ENCODE measurements at places on chromosomes 1 and 21.

- DNase-seq = no peak
These were observed 105.9 kb upstream of the POU3F1 start for GRCh38 chr1:38152351-38153065.

- no peak for DNase-seq
These were observed 9.2 kb upstream of the CHIA start for GRCh38 chr1:111281411-111281810.

DNA sequence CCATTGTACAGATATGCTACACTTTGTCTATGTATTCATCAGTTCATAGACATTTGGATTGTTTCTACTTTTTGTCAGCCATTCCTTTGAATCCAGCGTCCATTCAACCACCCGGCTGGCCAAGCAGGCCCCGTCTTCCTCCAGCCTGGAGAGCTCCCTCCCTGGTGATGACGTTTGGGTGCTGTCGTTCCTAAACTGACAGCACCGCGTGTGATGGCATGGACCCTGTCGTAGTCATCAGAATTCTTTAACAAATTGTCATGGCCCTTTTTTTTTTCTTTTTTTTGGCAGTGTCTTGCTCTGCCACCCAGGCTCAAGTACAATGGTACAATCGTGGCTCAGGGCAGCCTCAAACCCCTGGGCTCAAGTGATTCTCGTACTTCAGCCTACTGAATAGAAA is 138.6 kb upstream of the ERRFI1 start:
- DNase-seq = no peak

GRCh38 chr1:183093786-183094298 is 70.6 kb downstream of the LAMC1 start:
- DNase-seq = no peak

GRCh38 chr1:177315261-177315660 is 144.5 kb downstream of the BRINP2 start:
- no peak for DNase-seq

GRCh38 chr1:170910273-170910672 is 25.1 kb upstream of the MROH9 start:
- DNase-seq = no peak

DNA sequence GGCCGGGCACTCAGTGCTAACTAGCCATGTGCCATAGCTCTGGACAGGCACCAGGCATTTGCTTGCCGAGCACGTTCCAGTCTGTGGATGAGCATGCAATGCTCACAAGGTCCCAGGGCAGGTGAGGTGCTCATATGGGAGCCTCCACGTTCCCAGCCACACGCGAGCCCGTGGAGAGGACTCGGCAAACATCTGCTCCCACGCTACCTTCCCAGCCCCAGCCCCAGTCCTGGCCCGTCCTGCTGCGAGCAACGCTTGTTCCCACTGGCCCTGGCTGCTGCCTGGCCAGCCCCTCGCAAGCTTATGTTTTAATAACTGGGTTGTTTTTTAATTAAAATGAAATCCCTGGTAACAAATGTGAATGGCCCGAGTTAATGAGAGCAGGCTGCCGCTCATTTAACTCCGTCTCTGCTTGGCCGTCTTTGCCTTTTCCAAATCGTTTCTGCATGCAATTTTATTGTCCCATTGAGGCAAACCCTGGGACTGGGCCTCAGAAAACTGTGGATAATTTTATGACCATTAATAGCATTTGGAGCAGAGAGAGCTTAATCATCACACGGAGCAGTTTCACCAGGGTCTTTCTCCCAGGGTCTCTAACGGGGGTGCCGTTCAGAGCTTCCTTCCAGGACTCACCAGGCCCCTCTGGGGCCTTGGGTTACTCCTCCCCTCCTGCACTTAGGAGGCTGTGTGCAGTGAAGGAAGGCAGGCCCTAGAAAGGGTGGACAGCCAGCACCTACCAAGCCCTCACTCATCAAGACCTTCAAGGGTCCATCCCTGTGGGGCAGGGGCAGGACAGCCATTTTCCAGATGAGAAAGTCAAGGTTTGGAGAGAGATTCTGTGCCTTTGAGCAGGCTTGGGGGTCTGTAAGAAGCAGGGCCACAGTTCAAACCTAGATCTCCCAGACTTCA is 136.8 kb downstream of the GLIS1 start:
- DNase-seq = no peak

- DNase-seq = no peak
These were observed 468.1 kb downstream of the RPS6KC1 start for GRCh38 chr1:213519098-213519497.

DNA sequence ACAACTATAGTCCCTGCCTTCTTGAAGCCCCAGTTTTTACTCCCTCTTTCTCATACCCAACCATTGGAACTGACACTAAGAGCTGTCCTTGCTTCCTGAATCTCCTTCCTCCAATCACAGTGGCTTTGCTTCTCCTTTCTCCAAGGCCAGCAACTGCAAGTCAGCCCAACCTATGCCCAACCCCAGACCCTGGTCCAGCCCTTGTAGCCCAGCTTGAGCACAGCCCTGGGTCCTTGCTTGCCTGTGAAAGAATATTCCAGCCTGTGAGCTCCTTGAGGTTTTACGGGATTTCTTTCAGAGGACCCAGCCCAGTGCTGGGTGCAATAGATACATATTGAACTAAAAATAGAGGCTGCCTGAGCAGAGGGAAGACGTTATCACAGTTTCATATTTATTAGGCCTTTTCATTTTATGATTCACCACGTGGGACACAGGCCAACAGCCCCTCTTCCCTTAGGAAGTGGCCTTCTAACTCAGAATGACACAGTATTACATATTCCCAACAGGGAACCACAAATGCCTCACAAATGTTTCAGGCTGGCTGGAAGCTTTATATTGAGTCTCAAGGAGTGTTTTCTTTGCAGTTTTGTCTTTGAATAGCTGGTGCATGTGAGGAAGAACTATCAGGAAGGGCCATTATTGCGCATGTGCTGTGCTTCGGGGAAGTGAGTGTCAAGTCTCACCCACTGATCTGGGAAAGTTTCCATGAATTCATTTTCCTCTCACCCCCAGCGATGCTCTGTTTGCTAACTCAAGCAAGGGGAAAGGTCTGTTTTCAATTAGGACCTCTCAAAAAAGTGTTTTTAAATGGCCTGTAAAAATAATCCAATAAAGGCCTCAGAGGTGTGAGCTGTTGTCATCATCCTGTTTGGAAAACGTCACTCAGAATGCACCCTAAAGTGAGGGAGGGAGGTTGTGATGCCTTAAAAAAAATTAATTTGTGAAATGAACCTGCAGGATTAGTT is 92.3 kb upstream of the NFIA start:
- no peak for DNase-seq

GRCh38 chr1:31549809-31550620 is 26.3 kb upstream of the TINAGL1 start:
- DNase-seq = no peak

GRCh38 chr21:38507374-38507942 is 9.2 kb upstream of the ERG start:
- no peak for DNase-seq

- DNase-seq = no peak
These were observed 7.9 kb upstream of the NBPF1 start for GRCh38 chr1:16621300-16621658.
